Glutamatergic neuron (in vitro differentiated cells): ENCODE measurements at places on chromosomes 1 and 21.

- DNase-seq: no peak
Measured at GRCh38 chr1:110057963-110058518, 12.4 kb downstream of the ALX3 start.

- no peak for DNase-seq
Measured at GRCh38 chr1:244296003-244296402, 155.7 kb downstream of the ADSS2 start.

GRCh38 chr1:234235434-234235881 lies 137.8 kb upstream of the COA6 start:
- no peak for DNase-seq

DNA sequence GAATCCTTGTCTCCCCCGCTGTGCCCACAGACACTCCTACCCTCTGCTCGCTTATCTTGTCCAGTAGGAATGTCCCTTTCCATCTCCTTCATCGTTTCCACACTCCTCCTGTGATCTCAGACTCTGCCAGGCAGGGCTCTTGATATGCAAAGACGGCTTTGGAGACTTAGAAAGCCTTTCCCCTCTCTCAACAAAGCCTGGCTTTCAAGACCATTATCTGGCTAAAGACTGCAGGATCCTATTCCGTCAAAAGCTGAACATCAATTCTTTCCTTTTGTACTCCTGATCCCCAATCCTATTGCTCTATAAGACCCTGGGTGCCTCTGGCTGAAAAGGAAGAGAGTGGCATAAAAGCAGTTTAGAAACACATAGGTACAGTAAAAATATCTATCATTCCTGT lies 63.9 kb downstream of the SDC3 start:
- DNase-seq: no peak

- DNase-seq: peak; percentile 10
Measured at GRCh38 chr1:6103111-6103853, 57.6 kb downstream of the KCNAB2 start.

- DNase-seq: no peak
Measured at GRCh38 chr1:3787349-3787715, 9.0 kb downstream of the LRRC47 start.

DNA sequence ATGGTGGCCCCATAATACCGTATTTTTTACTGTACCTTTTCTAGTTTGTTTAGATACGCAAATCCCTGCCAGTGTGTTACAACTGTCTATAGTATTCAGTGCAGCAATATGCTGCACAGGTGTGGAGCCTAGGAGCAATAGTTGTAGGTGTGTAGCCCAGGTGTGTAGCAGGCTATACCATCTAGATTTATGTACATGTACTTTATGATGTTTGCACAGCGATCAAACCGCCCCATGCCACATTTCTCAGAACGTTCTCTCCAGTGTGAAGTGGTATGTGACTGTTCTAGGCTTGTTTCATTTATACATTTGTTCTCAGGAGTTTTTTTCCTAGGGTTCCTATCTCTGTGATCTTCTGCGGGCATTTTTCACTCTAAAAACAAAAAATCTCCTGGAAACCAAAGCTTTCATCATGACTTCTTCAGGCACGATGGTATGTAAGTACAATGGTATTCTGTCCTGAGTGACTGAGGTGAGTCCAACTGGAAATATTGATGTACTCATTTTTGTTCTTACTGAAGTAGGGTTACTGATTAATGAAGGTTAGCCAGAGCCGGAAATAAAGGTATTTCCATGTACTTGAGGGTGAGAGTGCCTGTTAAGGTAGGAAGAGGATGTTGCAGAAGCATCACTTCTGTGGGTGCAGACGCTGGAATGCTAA lies 153.0 kb downstream of the GABPA start:
- no peak for DNase-seq

- no peak for DNase-seq
Measured at GRCh38 chr1:102099916-102100315, 103.2 kb upstream of the OLFM3 start.

- no peak for DNase-seq
Measured at GRCh38 chr1:63987014-63987627, 213.3 kb downstream of the ROR1 start.

- DNase-seq: no peak
Measured at GRCh38 chr1:30437059-30437576, 286.3 kb downstream of the MATN1 start.

DNA sequence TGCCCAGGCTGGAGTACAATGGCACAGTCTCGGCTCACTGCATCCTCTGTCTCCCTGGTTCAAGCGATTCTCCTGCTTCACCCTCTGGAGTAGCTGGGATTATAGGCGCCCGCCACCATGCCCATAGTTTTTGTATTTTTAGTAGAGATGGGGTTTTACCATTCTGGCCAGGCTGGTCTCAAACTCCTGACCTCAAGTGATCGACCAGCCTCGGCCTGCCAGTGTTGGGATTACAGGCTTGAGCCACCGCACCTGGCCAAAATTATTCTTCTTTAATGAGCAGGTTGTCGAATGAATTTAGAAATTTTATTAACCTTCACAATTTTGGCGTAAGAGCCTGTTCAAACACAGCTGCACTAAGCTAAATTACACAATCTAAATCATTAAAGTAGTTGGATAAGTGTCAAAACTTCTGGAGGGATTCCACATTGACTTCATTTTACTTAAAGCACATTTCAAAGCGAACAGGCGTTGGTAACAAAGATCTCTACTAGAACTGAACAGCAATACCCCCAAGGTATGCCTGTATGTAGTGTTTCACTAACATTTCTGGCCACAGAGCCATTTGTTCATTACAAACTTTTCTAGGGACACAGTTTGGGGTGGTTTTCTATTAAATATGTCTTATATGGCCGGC lies 5.2 kb upstream of the CTH start:
- no peak for DNase-seq

- no peak for DNase-seq
Measured at GRCh38 chr1:176896216-176896615, 268.3 kb downstream of the ASTN1 start.

DNA sequence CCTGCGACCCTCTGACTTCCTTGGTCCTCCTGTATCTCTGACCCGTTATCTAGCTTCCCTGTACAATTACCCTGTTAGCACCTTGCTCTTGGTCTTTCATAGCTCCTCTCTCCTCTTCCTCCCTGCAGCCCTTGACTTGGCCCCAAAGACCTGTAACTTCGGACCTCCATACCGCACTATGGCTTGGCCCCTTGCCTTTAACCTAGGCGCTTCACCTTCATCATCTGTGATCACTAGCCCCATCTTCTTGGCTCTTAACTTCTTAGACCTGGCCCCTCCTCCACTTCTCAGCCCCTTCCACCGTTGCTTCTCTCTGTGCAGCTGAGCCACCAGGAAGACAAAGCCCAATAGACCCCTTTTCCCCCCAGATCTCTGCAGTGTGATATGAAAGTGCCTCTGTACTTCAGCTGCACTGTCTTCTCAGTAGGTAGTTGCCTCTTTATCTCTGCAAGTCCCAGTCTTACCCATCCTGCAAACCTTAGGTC lies 740 bp downstream of the ZNF691 start:
- DNase-seq: no peak

- no peak for DNase-seq
Measured at GRCh38 chr1:81233591-81233990, 567.1 kb upstream of the ADGRL2 start.

- no peak for DNase-seq
Measured at GRCh38 chr1:33548319-33548718, 75.9 kb downstream of the ZSCAN20 start.

DNA sequence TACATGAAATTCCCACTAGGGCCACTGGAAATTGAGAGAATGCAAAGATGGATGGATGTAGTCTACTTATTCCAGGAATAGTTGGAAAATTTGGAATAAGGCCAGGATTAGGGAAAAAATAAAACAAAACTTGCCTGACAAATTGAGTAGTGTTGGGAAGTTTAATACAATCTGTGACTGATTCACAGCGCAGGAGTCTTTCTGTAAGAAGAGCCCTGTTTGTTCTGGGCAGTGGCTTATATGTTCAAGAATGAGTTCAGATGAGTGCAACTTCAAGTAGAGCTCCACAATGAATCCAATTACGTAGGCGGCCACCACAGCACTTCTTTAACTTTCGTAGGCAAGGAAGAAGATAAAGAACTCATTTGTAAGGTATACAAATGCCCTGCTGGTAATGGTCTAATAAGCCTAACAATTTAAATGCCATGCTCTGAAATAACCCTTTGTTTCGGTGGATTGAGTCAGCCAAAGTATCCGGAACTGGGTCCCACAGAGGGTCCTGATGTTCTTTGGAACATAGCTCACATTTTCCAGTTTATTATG lies 47.1 kb upstream of the KCNE1 start:
- DNase-seq: no peak

- no peak for DNase-seq
Measured at GRCh38 chr1:3229081-3229725, 160.2 kb downstream of the PRDM16 start.

- no peak for DNase-seq
Measured at GRCh38 chr1:197737916-197738315, 37.4 kb downstream of the DENND1B start.

- DNase-seq: peak; percentile 78
Measured at GRCh38 chr1:154669464-154670282, 61.7 kb upstream of the ADAR start.

DNA sequence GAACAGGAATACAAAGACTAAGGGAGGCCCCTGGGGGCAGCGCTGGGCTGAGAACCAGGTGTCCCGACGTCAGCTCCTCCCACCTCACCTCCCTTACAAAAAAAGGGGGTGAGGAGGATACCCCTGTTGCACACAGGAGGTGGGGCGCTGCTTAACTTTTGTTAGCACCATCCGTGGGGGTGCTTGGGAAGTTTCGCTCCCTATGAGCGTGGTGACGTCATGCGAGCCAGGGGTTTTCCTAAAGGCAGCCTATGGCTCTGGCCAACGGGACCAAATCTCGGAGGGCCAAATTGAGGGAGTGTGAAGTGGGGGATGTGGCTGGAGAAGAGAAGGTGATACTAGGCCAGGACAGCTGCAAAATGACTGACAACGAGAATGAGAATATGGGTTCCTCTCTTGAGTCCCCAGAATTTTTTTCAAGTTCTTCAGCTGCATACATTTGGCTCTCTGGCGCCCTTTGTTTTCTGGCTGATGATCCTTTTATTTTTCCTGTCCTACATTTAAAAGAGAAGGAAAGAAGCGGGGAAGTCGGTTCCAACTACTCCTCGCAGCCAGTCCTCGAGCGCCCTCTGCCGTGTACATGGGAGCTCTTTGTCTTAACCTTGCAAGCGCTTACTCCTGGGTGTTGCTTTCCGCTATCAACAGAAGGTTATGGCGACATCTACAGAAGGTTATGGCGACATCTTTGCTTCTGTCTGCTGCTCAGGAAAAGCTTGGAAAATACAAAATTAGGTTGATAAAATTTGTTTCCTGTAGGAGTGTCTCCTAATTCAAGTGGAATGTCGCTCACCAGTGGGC lies 48.0 kb upstream of the ZC3H11B start:
- DNase-seq: peak; percentile 94

GRCh38 chr1:48898894-48899293 lies 122.2 kb upstream of the BEND5 start:
- DNase-seq: no peak

DNA sequence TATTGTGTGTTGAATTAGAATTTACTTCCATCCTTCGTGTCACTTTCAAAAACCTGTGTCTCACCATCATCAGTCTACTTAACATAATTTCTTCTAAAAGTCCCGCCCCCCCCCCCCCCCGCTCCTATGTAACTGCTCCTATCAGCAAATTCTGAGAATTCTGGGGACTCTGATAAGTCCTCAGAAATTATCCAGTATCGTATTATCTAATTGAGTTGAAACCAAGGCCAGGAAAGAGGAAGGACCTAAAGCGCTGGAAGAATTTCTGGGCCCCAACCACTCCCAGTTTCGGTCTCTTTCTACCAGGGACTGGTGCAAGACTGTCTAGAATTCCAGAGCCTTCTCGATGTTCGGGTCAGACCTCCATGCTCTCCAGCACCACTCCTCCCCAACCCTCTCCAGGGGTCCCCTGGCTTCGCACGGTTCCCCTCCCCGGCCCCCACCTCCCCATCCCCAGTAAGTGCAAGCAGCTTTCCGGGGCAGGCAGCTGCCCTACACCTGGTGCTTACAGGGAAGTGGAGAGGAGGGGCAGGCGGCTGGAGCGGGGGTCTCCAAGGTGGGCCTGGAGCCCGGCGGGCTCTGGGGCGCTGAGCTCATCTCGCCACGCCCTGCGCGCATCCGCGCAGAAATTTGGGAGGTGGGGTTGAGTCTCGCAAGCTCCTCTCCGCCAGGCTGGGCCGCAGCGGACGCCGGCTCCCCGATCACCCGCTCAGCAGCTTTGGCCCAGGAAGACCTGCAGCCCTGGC lies 16.0 kb upstream of the ZNF496 start:
- DNase-seq: peak; percentile 50

DNA sequence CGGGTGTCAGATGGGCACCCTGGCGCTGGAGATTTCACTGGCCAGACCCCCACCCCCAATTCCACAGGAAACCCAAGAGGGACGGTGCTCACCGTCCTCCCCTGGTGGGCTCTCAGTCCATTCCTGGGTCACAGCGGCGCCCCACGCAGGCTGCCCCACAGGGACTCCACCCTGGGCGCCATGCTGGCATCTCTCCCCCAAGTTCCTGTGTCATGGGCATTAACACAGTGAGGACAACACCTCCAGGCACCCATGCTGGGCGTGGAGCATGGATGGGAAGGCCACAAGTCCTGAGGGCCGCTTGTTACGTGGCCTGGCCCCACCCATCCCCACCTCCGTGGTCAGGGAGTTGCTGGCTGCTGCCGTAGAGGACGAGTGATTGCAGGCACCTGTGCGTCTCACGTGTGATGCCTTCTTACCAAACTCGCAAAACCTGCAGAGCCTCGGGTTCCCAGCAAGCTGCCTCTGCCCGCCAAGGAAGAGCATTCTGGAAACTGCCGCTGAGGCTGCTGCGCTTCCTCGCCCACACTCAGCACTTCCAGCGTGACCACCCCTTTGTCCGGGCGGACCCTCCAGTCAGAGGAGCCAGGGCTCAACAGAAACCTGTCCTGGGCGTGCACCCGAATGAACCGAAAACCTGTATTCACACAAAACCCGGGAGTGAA lies 60.3 kb downstream of the SLX9 start:
- DNase-seq: peak; percentile 10

GRCh38 chr1:42186152-42186551 lies 21.6 kb upstream of the GUCA2A start:
- no peak for DNase-seq

DNA sequence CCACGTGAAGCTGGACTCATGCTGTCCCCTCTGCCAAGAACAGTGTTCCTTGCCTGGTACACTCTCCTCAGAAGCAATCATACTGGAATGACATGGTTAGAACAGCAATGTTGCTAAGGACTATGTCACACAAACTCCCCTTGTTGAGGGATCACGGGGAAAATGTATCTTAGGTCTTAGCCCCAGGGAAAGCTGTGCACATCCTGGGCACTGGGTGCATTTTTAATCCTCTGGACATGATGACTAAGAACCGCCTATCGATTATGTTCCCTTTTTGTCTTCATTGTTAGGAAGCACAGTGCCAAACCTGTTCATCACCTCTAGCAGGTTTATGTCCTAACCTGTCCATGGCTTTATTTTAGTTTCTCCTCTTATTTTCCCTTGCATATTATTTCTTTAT lies 115.1 kb downstream of the HIVEP3 start:
- DNase-seq: no peak

- DNase-seq: no peak
Measured at GRCh38 chr1:3795453-3796214, 664 bp downstream of the LRRC47 start.

GRCh38 chr21:16441789-16442188 lies 712.0 kb downstream of the USP25 start:
- DNase-seq: no peak
